ENCODE measurements at places on chromosomes 7 and 10.

- DNase-seq: no peak
Observed at GRCh38 chr7:2754086-2754485, 66.1 kb downstream of the AMZ1 start.

DNA sequence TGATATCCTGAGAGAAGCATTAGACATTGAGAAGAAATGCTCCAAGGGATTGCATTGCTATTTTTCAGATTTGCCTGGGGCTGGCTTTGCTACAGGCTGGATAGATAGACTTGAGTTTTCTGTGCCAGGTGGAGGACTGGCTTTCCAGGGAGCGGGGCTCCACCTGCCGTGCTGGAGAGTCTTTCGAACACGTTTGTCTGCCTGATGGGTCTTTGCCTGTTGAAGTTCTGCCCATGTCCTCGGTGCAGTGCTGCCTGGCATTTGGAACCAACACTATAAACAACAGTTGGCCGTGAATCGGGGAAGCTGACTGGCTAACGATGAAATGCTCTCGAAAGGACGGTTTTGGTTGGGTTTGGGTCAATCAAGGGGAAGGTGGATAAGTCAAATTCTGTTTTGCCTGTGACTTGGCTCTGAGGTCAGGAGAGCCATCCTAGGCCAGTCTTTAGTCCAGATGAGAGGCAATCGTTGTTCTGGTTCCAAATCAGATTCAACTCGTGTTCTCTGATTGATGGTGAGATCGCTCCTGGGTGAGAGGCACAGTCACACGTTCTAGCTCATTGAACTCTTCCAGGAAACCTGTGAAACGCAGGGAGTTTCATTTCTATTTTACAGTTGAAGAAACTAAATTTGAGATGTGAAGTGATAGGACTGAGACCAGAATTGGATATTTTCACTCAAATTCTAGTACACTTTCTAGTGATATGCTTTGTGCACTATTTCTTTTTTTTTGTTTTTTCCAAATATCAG is 599.0 kb downstream of the TYW1 start:
- no peak for DNase-seq

DNA sequence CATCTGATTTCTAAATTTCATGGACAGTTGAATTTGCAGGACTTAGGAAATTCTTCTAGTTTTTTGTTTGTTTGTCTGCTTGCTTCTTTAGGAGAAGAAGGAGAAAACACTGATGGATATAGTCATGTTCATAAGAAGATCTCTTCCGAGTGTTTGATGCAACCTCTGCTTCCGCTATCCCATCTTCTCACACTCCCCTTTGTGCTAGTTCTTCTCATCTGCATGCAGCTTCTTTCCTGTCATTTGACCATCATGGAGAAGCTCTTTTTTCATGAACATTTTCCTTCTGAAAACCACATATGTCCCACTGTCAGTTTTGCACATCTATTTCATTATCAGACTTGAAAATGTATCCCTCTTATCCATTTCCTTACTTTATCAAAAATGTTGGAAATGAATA is 346.9 kb upstream of the PRKCQ start:
- DNase-seq: no peak

DNA sequence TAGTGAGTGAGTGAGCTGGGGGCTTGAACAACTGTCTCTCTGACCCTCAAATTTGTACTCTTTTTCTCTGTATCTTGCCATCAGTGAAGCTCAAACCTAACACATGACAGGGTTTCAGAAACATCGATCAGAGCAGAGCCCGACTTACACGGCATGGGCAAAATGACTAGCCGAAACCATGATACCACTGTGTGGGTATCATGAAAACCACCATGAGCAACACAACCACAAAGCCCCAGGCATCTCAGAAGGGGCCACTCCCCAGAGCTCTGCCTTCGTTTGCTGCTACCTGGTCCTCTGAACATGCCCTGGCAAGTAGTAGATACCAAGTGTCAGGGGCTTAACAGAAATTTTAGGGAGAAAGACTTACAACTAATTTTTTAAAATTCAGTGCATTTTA is 308.5 kb downstream of the WDR11 start:
- no peak for DNase-seq

- peak; percentile 97 for DNase-seq
Observed at GRCh38 chr10:80498833-80499741, 38.6 kb upstream of the SH2D4B start.

DNA sequence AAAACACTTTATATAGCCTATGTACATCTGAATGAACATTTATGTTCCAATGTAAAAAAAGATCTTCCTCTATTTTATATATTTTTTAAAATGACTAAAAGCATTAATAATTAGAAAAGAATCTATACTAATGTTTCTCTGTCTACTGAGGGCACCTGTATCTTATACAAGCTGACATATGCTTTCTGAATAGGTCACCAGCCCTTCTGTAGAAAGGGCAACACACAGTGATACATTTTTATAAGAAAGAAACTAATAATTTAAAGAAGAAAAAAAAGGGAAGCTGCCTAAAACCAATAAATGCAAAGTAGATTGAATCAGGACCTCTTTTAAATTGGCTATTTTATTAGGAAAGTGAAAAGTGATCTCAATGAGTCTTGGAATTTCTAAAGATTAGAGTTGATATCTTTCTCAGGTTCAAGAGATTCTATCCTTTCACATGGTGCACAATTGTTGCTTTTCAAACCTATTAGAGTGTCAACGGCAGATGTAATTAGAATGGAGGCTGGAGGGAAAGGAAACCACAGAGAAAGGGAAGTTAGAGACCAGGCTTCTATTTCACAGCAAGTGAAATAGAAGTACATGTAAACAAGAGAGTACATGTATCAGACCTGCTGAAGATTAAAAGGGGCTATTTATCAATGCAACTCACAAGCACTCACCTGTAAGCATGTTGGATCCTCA is 6.3 kb downstream of the MTPN start:
- DNase-seq: no peak

DNA sequence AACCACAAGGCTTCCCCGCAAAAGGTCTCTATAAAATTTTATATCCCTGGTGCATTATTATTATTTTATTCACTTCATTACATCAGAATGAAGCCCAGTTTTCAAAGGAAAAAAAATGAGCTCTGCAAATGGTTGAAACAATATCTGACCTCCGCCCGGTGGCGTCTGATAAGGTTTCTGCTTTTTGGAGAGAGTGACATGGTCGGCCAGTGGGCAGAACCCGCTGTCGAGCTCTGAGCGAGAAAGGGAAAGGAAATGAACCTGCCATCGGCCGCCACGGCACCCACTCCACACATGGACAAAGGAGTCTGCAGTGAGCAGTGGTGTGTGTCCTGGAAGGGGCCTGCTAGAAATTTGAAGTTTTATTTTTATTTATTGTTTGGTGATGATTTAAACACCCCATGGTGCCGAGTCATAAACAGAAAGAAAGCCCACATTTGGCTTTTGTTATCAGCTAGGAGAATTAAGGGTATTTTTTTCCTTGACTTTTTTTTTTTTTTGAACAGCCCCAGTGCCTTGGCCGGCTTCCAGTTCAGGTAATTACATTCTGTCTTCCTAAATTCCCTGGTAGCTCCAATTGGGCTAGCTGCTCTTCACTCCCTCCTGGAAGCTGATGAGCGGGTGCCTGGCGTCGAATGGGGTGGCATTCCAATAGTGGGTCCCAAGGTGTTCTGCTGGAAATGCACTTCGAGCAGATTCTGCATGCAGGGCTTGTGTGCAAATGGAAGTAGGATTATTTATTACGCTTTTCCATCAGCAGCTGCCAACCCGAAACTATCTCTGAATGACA is 149.4 kb upstream of the MKI67 start:
- DNase-seq: no peak

GRCh38 chr7:94941844-94942632 is 34.6 kb downstream of the PPP1R9A start:
- DNase-seq: no peak

DNA sequence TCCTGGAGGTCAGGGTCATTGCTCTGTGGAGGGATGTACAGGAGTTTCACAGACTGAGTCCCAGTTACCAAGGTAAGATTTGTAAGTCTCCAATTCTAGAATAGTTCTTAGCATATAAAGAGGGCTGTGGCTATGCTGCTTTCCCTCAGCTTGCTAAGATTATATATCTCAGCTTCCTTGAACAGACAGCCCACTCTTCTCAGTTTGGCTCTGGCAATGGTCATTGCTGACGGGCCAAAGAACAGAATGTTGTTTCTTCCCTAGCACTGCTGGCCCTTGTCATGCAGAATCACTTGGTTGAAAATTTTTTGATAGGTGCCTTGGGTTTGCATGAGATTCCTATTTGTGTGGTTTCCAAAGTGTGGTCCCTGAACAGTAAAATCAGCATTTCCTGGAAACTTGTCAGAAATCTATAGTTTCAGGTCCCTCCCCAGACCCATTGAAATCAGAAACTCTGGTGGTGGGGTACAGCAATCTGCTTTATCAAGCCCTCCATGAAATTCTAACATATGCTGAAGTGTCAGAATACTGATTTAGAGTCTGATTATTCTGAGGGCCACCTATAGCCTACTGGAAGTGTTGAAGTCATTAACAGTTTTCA is 38.2 kb downstream of the NRBF2 start:
- no peak for DNase-seq

DNA sequence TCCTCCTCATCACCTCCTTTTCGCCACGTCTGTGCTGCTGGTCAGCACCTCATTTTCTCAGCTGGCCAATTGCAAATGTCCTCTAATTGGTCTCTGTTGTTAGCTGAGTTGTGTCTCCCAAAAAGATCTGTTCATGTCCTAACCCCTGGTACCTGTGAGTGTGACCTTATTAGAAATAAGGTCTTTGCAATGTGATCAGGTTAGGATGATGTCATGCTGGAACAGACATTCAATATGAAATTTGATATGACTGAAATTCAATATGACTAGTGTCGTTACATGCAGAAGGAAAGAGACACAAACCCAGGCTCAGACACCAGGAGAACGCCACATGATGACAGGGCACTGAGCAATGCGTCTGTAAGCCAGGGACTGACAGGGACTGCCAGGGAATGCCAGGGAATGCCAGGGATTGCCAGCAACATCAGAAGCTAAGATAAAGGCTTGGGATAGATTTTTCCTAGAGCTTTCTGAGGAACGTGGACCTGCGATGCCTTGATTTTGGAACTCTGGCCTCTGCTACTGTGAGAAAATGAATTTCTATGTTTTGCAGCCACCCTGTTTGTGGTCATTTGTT is 77.5 kb upstream of the CXCL12 start:
- no peak for DNase-seq

- DNase-seq: no peak
Observed at GRCh38 chr7:30928254-30928872, 16.7 kb downstream of the AQP1 start.

DNA sequence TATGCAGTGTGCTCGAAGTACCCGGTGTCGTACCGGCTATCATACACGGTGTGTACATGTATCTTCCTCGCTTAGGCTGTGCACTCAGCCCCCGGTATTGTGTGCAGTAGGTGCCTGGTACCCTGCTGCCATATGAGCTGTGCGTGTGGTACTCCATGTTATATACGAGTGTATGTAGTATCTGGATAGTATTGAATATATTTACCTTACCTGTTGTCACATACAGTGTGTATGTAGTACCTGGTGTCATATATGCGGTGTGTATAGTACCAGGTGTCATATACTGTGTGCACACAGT is 1.2 kb downstream of the ZMYND11 start:
- no peak for DNase-seq

GRCh38 chr10:129531195-129531968 is 64.3 kb downstream of the MGMT start:
- peak; percentile 74 for DNase-seq

GRCh38 chr10:43921881-43922280 is 273.2 kb upstream of the ZNF32 start:
- no peak for DNase-seq

GRCh38 chr7:18828260-18828993 is 289.0 kb downstream of the TWIST1 start:
- peak; percentile 81 for DNase-seq

DNA sequence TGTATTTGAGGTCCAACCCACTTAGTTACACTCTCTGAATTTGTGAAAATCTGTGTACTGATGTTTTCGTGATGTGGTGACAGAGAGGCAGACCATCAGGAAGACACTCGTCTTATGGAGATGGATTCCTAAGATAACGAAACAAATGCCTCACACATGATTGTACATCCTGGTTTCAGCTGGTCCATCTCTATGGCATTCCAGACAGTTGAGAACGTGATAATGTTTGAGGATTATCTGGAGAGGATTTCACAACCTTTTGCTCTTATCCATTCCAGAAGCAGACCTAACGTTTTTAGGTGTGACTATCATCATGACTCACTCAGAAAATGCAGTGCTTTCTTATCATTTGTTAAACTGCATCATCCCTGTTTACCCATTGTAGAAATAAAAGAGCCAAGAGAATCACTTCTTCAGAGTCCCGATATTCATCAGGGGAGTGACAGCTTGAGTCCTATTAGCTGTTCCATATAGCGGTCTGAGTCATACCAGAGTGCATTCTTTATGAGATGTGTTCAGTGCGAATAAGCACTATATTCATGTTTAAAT is 74.5 kb downstream of the BMPER start:
- peak; percentile 98 for DNase-seq

- DNase-seq: no peak
Observed at GRCh38 chr10:102781090-102781920, 37.6 kb downstream of the WBP1L start.

GRCh38 chr7:50921114-50921813 is 138.6 kb upstream of the GRB10 start:
- no peak for DNase-seq

GRCh38 chr10:102643336-102644065 is 778 bp upstream of the TRIM8 start:
- peak; percentile 76 for DNase-seq

GRCh38 chr10:96746503-96746902 is 26.2 kb upstream of the PIK3AP1 start:
- DNase-seq: no peak

DNA sequence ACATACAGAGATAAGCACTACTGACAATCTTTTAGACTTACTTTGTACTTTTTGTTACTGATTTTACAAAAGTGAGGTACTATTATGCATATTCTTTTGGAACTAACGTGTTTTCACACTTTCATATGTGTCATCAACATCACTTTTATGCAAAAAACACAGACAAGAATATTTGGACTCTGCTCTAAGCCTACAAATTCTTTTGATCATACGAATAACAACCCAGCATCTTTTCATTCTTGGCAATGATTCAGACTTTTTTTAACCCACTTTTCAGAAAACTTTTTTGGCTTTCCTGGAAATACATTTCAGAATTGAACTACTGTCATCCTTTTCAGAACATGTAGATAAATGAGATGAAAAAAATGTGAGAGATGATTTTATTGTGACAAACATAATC is 30.2 kb downstream of the USP6NL start:
- DNase-seq: peak; percentile 16

GRCh38 chr10:128274938-128275337 is 148.7 kb upstream of the MKI67 start:
- DNase-seq: peak; percentile 72

GRCh38 chr7:151099486-151100211 is 13.4 kb downstream of the AGAP3 start:
- no peak for DNase-seq
